Smooth muscle cell of trachea (primary cell): ENCODE measurements at places on chromosomes 7 and 10. TPM values are rescaled to one million over a fixed set of nuclear protein-coding genes. Genes with fewer than 3 reads are reported as not detected.

The AKR1C8 gene
- total RNA-seq, result not detected in 2 replicates

The PRPS1L1 gene
- 0.15 TPM in 1 of 2 replicates, not detected in the other for total RNA-seq

The ZEB1 gene
- 181 and 275 TPM in 2 replicates for total RNA-seq

The PILRA gene
- 0.15 and 0.50 TPM in 2 replicates for total RNA-seq

The TAS2R41 gene
- 0.17 TPM in 1 of 2 replicates, not detected in the other for total RNA-seq

The UCMA gene
- not detected in 2 replicates for total RNA-seq

The RARRES2 gene
- total RNA-seq, result 0.73 and 20.7 TPM in 2 replicates

The SFTPA1 gene
- not detected in 2 replicates for total RNA-seq
